Tibial nerve (tissue), 4 donors: ENCODE measurements at places on chromosomes 1 and 21. TPM values are rescaled to one million over a fixed set of nuclear protein-coding genes. Genes with fewer than 3 reads are reported as not detected.

DNA sequence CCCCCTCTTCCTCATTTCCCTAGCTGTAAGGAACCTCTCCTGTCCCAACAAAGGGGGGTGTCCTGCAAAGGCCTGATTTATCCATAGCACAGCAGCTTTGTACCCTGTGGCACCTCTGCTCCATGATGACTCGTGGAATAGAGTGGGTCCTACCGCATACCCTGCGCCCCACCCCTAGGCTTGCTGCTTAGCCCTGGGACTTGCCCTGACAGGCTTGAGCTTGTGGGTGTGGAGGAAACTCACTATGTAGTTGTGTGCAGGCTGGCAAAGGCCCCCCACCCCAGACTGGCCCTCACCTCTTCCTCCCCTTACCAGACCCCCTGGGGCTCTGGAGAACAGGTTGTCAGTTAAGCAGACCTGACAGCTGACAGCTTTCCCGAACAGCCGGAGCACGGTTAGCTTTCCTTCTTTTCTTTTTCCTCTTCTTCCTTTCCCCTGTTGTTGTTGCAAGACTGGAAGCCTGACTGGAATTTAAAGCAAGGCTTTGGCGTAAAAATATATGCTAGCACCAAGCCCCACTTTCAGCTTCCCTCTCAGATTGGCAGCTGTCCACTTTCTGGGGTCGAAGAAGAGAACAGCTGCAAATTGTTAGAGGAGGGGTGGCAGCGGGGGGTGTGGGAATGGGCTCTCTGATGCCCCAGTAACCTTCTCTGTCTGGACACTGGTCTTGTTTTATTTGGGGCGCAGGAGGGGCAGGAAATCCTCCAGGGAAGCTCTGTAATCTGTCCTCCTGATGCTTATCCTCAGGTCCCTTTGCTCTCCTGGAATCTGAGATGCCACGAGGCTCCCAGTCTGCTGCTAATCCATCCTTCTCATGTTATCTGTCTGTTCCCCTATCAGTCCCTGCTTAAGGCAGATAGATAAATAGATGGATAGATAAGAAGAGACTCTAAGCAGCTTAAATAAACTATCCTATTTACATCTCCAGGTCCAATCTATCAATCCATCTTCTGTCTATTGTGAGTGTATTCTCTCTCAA lies 134.6 kb downstream of the BRINP2 start:
- no peak for DNase-seq

DNA sequence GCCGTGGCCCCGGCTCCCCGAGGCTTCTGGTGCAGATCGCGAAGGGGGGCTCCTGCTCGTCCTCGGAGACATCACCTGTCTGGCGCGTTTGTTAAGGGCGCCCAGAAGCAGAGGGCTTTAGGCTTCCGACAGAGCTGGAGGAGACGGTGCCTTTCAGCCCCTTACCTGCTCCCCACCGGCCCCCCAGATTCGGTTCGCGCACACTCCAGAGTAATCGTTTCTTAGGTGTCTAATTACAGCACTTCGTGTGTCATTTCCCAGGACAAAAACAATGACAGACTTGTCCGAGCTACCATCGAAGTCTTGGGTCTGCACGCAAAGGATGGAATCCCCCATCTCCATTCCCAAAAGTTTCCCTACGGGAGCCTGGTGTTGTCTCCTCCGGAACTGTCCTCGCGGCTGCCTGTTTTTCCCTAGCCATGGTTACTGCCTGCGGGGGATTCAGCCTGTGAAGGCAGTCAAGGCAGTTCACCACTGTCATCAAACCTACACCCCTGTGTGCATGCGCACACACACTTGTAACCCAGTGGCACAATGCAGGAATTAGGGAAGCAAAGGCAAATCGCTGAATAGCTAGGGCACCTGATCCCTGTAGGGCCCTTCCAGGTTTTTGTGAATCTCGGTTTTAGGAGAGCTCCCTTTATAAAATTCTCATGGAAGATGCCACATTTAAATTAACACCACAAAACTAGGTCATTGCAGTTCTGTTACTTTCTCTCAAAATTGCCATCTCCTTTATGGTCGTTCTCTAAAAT lies 738 bp upstream of the CDC42BPA start:
- DNase-seq: peak; percentile 49

The ZMPSTE24 gene
- 36.2 TPM for total RNA-seq

GRCh38 chr1:40848530-40849189 lies 13.5 kb downstream of the CITED4 start:
- peak; percentile 49 for DNase-seq

DNA sequence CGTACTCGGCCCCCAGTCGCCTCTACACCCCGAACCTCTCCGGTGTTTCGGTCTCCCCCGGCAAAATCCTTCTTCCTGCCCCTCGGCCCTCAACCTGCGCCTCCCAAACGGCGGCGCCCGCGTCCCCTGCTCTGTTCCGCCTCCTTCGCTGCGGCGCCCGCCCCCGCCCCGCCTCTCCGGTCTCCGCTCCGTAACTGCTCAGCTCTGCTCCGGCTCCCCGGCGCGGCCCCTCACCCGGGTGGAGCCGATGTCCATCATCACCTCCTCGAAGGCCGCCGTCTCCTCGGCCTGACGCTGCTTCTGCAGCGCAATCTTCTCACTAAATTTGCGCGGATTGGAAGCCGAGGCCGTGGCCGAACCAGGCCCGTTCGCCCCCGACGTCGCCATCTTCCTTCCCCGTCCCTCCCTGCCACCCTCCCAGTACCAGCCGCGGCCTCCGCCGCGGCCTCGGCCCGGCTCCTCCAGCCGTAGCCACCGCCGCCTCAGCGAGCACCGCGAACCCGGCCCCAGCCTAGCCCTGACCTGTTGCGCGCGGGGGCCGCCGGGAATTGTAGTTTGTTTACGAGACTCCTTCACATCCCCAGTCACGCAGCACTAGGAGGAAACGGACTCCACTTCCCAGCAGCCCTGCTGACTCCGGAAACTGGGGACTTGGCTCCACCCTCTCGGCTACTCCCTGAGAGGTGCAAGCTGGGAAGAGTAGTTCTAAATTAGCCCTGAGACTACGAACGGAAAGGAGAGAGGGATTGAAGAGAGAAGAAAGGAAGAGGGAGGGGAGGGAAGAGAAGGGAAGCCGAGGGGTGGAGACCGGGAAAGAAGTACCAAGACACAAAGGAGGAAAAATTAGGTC lies at the start of gene CRTC2:
CRTC2 (minus strand) TSS at position 502 of the 850 bp plus-strand sequence; CDS start at position 387, 115 bp downstream.
- DNase-seq: peak; percentile 99

DNA sequence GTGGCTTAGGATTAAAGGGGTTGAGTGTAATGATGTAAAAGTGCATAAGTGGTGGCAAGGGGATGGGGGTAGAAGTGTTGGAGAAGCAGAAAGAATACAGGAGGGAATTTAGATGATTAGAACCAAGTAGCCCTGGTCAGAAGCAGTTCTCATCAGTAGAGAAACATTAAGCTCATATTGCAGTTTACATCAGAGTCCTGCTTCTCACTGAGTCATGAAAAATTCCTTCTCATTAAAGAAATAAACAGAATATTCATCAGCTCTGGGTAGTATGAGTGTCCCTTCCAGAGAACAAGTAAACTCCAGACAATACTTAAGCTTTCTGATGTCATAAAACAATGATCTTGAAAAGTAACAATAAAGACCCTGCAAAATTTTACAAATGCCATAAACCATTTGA lies 36.5 kb downstream of the LRRIQ3 start:
- DNase-seq: no peak

The S100A7 gene
- total RNA-seq: not detected

The RNU1-2 gene
- total RNA-seq: under 0.01 TPM

The ANKRD34A gene
- total RNA-seq: 1.7 TPM

DNA sequence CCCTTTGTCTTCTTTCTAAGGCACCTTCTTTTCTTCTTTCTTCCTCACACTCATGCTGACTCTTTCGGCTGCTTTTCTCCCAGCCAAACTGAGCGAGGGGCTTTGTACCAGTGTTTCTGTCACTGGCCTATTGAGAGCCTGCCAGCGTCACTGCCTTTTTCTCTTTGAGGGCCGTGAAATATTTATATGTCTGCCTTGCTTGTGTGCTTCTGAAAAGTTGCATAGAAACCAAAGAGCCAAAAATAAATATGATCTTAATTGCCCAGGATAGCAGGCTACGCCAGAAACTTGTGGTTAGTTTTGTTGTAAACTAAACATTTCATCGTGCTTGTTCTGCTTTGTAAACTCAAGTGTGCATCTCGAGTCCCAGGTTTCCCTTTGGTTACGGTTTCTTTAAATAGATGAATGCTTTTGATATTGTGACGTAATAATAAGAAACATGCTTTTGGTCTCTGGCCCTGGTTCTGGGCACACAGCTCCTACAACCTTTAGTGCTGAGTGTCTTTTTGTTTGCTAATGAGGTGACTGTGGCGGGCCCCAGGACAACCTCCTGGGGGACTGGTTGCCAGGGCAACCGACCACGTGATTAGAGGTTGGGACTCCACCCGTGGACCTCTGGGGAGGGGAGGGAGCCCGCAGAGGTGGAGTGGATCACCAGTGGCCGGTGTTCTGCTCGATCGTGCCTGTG lies 10.8 kb downstream of the SLC37A1 start:
- DNase-seq: peak; percentile 54

DNA sequence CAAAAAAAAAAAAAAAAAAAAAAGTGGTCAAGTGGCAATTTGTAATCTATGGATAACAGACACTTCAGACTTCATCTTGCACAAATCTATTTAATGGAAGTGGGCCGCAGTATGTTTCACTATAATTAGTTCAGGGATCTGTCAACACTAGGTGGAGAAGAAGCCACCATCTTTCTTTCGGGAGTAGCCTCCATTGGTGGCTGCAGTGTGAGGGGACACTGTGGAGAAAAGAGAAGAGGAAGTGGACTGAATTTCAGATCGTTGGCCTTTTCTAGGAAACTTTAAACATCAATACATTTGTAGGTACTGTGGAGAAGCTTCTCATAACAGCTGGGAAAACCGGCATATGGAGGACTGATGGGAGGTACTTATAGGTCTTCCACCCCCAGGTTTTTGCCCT lies 8.0 kb upstream of the ELAPOR1 start:
- DNase-seq: no peak

GRCh38 chr1:31507676-31508530 lies 68.4 kb upstream of the TINAGL1 start:
- no peak for DNase-seq

GRCh38 chr1:10778640-10779039 lies 17.8 kb downstream of the CASZ1 start:
- no peak for DNase-seq

DNA sequence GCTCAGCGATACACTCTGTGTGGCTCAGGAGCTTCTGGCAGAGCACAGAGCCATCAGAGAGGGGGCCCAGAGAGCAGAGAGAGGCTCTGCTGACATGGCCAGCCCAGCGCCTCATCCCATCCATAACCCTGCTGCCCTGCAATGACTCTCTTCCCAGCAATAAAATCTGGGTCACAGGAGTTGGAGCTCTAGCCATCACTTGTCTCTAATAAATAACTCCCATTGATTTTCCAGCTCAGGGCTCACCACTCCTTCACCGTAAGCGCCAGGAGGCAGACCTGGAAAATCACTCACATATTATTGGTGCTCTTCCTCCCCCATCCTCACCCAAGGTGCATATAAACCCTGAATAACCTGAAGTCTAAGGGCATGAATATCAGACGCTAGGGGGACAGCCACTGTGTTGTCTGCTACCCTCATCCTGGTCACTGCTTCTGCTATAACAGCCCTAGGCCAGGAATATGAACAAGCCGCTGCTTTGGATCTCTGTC lies at the start of gene APCS:
APCS (plus strand) TSS at position 366 of the 491 bp plus-strand sequence; CDS start at position 462, 96 bp downstream.
- DNase-seq: no peak

DNA sequence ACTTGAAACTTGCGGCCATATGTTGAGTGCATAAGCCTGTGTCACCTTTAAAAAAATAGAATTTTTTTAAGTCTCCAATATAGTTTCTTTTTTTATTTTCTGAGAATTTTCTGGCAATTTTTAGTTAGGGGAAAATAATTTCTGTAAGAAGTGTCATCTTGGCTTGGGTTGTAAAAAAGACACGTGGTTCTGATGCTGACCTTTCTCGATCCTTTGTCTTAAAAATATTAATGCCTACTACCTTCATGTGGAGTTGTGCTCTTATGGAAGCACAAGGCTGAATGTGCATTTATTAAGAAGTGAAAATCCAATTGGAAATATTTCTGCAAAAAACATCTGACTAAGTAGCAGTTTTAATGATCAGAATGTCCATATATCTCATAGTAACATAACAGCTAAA lies 3.5 kb downstream of the ELAVL4 start:
- no peak for DNase-seq

- DNase-seq: no peak
Observed at GRCh38 chr21:42855171-42855936, 24.0 kb downstream of the WDR4 start.

DNA sequence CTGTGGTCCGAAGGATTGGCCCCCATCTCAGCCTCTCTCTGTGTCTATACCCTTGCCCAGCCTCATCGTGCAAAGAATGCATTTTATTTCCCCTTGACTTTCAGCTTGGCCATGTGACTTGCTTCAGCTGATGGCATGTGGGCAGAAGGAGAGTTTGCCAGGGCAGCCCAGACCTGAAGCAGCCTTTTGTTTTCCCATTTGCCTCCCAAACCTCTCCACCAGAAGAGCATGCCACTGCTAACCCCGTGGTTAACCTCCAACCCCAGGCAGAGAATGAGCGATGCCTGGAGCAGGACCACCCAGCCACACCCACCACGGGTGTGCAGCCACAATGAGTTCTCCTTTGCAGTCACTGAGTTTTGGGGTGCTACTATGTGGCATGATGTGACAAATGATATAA lies 136.4 kb downstream of the SETD4 start:
- DNase-seq: no peak
